ENCODE measurements at places on chromosomes 3 and 15.

GRCh38 chr3:10185804-10186762 is 21.4 kb downstream of the IRAK2 start:
- DNase-seq, result no peak

DNA sequence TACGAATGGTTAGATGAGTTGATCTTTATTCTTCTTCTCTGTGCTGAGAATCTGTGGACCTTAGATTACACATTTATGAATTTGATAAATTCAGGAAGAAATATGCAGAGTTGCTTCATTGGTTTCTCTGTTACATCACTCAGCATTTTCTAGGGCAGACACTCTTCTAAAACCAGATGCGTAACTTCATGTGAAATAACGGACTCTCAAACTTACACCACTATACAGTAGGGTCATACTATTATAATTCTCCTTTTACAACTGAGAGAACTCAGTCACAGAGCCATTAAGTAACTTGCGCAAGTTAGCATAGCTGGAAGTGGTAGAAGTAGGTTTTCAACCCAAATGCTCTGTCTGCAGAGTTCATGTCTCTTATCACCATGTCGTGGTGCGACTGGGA is 5.7 kb downstream of the TMEM207 start:
- no peak for DNase-seq

DNA sequence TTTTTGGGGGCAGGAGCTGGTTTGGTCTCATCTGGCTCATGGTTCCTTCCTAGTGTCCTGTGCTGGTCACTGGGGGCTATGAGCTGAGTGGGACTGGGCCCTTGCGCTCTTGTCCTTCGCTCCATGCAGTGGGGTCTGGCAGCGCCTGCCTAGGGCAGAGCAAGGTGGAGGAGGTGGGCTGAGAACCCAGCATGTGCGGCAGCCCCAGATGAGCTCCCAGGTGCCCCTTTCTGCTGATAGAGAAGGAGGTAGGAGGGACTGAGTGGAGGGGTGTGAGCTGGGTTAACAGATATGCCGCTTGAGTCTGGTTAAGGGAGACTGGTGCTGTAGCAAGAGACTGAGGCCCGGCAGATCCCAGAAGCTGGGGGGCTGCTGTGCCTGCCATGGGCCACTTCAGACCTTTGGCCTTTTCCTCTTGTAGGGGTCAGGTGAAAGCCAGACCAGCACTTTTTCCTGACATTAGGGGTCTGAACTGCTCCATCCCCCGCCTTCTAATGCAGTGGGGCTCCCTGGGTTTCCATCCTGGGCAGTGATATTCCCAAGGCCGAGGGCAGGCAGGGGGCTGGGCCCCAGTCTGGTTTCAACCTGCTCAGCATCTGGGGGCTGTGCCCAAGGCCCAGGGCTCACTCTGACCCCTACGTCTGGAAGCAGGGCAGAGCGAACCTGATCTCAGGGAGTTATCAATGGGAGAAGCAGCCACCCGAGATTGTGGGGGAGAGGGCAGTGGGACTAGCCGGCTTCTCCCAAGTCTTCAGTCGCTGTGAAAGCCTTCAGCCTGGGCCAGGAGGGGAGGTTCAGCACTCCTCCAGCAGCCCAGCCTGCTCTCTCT is 62.9 kb upstream of the PRR23C start:
- DNase-seq, result no peak

DNA sequence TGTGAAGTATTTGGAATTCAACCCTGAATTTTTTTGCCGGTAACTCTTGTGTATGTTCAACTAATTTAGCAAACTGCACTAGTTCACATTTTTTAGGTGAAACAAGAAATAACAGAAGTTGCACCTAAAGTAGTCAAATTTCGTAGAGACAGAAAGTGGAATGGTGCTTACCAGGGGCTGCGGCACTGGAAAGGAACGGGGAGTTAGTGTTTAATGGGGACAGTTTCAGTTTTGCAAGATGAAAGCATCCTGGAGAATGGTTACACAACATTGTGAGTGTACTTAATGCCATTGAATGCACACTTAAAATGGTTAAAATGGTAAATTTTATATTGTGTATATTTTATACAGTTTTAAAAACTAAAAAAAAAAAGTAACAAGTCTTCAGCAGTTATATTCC is 27.4 kb downstream of the PPARG start:
- DNase-seq, result no peak

DNA sequence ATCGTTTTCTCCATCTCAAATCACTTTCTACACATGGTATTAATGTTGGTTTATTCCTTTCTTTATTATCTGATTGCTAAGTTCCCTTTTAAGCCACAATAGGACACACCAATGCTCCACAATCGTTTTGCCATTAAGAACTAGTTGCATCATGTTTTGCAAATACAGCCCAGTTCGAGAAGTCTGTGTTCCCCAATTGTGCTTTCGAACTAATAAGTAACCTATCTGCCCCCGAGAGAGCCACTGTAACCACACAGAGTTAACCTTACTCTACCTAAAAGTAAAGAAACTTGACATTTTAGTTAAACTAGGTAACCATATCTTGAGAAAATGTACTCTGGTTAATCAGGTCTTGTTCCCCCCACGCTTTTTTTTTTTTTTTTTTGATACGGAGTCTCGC is 39.1 kb downstream of the MAGI1 start:
- no peak for DNase-seq

DNA sequence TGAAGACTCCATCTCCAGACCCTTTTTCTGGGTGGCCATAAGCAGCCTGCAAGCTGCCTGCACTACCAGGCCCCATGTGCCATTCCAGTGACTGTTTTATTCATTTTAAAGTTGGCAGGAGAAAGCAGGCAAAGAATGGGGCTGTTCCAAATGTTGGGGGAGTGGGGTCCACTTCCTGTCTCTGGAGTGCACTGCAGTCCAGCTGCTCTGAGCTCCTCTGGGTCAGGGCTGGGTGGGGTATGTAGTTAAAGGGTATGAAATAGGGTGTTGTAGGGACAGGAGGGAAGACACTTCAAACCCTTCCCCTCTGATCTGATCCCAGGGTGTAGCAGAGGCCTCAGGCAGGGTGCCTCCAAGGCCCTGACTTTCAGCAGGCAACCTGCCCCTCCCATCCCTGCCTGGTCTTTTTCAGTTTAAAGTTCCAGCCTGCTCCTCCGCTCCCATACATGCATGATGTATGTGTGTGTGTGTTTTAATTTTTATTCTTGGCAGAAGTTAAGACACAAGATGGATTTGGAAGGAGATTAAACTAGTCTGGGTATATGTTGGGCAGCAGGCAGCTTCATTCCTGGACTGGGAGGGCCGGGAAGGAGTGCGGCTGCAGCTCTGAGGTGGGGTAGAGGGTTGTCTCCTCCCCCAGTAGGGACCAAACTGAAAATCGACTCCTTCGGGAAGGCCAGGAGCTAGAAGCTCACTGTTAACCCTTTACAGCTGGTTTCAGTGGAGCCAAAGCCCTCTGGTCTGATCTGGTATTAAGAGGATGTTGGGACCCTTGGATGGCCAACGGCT is 17.3 kb downstream of the BOC start:
- no peak for DNase-seq

GRCh38 chr3:189582179-189582578 is 49.0 kb upstream of the TP63 start:
- DNase-seq, result no peak

GRCh38 chr15:60889491-60889890 is 339.6 kb downstream of the RORA start:
- no peak for DNase-seq

DNA sequence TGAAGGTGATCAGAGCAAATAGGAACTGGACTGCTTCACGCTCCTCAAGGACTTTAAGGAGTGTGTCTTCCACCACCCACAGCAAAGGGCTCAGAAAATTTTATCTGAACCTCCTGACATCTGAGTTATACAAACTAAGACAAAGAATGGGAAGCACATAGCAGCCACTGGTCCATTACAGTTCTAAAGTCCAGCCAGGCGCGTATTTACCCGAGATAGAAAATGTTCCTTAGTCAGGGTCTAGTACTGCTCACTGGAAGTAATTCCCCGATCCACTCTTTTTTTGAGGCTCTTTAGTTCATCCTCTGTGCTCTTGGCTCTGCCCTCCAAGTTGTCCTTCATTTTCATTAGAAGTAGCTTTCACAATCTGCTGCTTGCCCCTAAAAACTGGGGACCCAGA is 88.5 kb upstream of the GOLGA8J start:
- DNase-seq, result no peak

GRCh38 chr3:80733522-80734176 is 965.9 kb upstream of the ROBO1 start:
- DNase-seq, result no peak

DNA sequence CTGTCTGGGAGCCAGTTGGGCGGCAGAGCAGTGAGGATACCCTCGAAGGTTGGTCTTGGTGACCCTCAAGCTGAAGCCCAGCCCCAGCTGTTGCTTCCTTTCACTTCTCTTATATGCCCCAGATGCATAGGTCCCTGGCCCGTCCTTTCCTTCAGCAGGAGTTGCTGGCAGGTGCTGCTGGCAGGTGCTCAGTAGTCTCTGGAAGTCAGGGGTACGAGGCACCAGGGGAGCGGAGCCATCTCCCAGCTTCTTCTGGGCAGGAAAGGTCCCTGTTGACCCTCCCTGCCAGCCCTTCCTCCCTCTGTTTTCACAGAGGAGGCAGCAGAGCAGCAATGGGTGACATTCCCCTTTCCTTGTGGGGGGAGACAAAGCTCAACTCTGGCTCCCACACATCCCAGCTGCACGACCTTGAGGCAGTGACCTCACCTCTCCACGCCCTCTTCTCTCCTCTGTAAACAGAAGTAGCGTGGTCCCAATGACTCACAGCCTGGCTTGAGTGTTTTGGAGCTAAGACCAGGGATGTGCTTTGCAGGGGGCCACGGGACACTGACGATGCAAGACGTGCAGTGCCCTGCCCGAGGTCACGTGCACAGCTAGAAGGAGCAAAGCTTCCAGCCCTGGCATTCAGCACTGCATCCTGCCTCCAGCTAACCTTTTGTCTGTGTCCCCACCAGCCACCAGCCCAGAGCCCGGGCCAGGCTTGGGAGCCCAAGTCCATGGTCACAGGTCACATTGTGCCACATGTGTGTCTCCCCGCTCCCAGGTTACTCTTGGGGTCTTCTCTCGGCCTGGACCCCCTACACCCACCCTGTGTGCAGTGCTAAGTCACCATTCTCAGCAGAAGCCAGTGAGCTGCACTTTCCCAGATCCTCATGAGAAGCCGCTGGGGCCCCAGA is 49.7 kb downstream of the SLC6A6 start:
- no peak for DNase-seq

- no peak for DNase-seq
Measured at GRCh38 chr15:90924375-90924774, 8.0 kb downstream of the HDDC3 start.

DNA sequence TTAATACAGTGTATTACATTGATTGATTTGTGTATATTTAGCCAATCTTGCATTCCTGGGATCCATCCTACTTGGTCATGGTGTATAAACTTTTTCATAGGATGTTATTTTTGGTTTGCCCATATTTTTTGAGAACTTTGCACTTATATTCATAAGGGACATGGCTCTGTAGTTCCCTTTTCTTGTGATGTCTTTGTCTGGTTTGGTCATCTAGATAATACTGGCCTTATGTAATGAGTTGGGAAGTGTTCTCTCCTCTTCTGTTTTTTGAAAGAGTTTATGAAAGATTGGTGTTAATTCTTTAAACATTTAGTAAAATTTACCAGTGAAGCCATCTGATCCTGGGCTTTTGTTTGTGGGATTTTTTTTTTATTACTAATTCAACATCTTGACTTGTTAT is 9.6 kb downstream of the CHST13 start:
- no peak for DNase-seq

- DNase-seq, result no peak
Measured at GRCh38 chr3:492586-493316, 296.2 kb downstream of the CHL1 start.

DNA sequence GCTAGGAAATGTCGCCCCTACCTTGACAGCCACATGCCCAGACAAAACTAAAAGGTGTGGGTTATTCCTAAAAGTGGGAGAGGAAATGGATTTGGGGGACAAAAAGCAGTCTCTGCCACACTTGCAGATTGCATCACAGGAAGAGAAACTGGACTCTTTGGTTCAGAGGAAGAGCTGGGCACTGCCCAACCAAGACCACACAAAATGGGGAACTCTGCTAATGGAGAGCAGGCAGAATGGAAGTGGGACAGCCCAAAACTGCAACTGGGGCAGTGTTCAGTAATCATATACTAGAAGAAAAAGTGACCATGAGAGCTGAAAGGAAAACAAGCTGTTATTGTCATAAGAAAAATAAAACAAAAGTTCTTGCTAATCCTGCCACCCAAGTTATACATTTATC is 138.9 kb upstream of the FRMD4B start:
- DNase-seq, result no peak

GRCh38 chr3:42490243-42490642 is 12.2 kb upstream of the VIPR1 start:
- DNase-seq, result no peak

GRCh38 chr3:55947406-55947805 is 460.3 kb upstream of the WNT5A start:
- no peak for DNase-seq

- no peak for DNase-seq
Measured at GRCh38 chr3:154540950-154541604, 111.1 kb upstream of the GPR149 start.

DNA sequence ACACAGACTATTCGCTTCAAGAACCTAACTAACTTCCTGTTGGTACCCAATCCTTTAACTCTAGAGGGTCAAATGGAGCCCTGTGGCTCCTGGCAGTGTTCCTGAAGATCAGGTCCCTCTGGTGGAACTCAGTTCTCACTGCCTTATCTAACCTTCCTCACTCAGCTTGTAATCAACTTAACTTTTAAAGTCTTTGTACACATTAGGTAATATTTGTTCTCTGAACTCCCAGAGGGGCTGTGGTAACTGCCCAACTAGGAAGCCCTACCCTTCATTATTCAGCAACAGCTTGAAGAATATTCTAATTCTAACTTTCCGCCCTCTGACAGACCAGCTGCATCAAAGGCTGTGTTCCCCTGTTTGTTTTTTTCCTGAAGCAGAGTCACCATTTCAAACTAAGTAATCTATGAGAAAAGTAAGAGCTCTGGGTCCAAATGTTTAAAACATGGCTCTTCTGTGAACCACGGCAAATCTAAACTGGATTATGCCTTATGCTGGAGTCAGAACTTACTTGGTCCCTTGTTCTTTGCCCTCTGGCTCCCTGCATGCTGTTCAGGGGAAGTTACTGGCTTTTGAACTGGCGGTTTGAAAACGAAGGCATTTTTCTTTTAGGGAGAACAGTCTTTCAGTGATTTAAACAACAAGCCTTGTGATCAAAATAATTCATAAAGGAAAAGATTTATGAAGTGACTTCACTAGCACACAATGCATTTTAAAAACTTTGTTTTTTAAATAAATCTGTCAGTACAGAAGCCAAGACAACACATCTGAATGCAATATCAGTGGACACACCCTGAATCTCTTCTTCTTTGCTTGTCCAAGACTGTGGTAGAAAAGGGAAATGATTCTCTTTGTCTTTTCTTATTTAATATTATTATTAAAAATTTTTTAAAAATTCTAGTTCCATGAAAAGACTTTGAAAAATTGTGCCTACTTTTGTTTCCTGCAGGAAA is 365.6 kb downstream of the TIGIT start:
- no peak for DNase-seq

- no peak for DNase-seq
Measured at GRCh38 chr3:21331321-21331720, 419.7 kb downstream of the ZNF385D start.

DNA sequence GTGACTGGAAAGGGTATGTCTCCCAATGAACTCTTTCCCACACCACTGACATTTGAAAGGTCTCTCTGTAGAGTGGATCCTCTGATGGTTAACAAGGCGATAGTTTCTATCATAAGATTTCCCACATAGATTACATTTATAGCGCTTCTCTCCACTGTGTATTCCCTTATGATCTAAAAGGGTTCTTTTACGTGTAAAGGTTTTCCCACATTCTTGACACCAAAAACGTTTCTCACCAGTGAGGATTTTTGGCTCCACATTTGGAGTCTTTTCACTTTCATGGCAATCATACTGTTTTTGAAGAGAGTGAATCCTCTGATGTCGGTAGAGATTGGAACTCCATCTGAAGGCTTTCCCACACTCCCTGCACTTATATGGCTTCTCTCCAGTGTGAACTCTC is 30.5 kb downstream of the ZNF445 start:
- no peak for DNase-seq

Measured in brain (organoid and tissue), 16 donors.